ENCODE measurements at places on chromosomes 5 and 9. TPM values are rescaled to one million over a fixed set of nuclear protein-coding genes. Genes with fewer than 3 reads are reported as not detected.
A peak's percentile ranks its signal among the peaks of the same experiment; 100 is the strongest.

DNA sequence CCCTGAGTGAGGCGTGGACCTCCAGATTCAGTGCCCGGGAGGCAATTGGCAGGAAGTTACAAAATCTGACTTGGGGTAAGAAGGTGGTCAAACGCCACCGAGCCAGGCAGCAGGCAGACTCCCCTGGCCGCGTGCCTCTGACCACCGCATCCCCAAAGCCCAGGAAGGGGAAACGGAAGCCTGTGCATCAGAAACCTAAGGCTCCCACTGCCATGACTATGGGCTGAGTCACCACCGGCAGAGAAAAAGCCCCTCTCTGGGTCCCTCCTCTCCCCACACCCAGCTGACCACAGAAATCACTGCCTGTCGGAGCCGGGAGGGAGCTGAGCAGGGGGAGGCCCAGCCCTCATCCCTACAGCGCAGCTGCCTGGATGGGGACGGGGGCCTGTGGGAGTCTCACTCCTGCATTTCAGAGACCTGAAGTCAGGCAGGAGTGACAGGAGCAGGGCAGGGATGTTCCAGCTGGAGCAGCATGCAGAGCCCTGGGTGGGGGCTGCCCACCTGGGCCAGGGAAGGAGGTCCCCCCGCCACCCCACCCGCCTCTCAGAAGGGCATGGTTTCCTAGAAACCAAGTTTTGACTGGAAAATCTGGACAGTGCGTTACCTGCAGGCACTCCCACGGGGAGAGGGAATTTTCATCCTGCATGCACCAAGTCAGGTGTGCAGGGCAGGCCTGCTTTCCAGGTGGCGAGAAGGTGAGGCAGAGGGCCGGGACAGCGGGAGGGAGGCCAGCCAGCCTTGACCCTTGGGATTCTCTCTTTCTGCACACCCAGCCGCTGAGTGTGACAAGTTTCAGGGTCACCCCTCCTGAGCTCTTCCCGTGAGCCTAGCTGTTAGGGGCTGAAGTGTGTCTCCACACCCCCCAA is 68.2 kb downstream of the LRSAM1 start:
- no peak for DNase-seq

GRCh38 chr5:108661590-108662219 is 86.0 kb upstream of the FER start:
- DNase-seq, result no peak

DNA sequence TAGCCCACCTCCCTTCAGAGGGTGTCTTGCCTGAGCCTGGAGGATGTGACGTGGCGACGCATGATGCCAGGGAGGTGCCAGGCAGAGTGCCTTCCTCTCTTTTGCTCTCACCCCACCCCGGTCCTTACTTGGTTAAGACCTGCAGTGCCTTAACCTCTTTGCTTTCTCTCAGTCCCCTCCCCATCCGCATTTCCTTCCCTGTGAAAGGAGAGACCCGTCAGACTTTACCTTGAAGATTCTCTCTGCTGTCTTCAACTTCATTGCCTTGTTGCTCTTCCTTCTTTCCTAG is 52.0 kb upstream of the NCS1 start:
- no peak for DNase-seq

GRCh38 chr5:138789771-138790242 is 36.6 kb downstream of the CTNNA1 start:
- DNase-seq, result no peak

SPINK14 gene
- not detected for total RNA-seq

ST6GALNAC6 gene
- 60.7 TPM for total RNA-seq

DNA sequence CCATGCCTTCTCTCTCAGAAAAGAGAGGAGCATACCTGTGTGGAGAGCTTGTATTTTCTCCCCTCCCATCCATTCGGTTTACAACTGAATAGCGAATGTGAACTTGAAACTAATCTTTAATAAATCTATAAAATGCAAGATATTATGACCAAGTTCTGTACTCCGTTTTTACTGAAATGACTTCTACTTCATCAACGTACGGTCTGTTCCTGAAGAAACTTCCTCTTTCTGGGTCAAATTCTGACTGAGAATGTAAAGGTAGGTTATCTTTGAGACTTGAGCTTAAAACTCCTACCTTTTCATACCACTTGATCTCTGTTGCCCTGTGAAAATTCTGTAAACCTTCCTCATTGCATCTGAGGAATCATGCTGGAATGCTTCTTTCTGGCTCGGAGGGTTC is 4.2 kb upstream of the CTNNAL1 start:
- DNase-seq, result no peak

CERCAM gene
- total RNA-seq, result 9.3 TPM

DNA sequence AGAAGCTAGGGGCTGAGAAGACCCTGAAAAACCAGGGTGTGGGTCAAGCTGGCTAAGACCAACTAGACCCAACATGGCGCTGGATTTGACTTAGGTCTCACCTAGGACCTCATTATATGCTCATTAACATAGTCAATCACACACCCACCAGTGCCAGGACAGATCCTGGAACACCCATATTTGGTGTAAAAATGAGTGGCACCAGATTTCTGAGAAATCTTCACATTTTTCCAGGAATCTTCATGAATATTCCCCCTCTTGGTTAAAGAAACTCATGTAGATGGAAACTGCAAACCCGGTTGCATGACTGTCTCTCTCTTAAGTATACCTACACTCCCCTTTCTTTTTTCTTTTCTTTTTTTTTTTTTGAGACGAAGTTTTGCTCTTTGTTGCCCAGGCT is 17.9 kb upstream of the RAB14 start:
- no peak for DNase-seq

PALM2AKAP2 gene
- total RNA-seq, result 0.57 TPM

FYB1 gene
- 66.4 TPM for total RNA-seq

PLPPR1 gene
- total RNA-seq, result not detected

DNA sequence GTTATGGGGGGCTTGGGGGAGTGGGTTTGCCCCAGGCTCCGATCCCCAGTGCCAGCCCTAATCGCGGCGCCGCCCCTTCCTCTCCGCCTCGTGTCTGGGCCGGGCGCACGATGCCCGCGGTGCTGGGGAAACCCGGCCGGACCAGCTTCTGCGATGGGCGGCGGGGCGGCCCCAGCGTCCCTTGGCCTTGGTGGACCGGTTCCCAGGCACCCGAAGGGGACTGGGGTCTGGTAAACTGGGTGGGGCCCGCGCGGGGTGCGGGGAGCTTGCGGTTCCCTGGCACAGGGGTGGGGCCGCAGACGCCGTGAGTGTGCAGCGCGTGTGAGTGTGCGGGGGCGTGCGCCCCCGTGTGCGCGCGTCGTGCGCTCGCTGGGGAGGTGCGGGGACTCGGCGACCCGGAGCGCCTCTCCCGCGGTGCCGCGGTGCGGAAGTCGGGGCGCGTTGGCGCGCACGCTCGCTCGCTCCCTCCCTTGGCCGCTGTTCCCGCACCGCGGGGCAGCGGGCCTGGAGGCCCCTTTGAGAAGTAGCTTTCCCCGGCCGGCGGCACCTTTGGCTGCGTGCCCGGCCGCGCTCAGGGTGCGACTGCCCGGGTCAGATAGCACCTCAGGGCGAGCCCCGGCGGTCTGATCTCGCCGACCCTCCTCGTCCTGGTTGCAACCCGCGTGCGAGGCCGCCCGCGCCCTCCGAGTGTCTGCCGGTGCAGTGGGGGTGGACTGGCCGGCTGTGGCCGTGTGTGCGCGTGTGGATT is 568 bp downstream of the MACIR start:
- DNase-seq, result peak; percentile 66

GRCh38 chr9:24439456-24439855 is 106.2 kb downstream of the IZUMO3 start:
- DNase-seq, result no peak

DNA sequence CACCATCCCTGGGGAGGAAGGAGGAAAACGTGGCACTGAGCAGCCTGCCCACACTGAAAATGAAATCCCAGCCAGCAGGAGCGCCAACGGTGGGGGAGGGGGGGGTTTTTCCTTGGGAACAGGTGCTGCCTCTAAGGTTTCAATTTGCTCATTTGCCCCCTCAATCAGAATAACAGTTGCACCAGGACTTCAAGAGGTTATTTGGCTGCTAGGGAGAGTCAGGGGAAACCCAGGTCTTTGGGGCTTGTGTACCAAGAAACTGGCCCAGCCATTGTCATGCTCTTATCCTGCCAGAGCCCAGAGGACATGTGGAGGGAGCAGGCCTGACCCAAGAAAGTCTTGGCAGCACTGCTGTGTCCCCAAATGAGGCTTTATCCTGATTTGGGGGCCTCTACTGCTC is 66.5 kb downstream of the NDFIP1 start:
- no peak for DNase-seq

DNA sequence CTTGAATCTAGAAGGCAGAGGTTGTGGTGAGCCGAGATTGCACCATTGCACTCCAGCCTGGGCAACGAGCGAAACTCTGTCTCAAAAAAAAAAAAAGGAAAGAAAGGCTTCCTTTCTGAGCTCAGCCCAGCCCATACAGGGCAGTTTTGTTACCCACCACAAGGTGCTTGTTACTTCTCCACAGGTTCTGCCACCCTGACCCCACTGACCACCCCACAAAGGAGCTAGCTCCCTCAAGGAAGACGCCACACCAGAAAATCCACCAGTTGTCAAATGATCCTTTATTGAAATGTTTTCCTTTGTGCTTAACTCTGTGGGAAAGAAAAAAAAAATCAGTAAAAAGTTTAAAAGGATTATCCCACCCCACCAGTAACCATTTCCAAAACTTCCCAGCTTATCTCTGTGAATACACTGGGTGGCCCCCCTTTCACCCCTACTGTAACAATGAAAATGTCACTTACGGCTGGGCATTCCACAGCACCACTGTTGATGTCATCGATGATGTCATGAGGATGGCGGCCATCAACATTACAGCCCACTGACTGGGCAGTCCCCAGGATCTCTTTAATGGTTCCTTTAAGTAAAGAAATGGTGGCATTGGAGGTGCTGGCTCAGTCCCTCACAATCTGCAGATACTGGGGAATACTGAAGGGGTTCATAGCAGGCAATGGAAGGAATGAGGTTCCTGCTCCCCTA is 3.6 kb downstream of the RPL12 start:
- DNase-seq, result no peak

GRCh38 chr5:98425640-98426039 is 347.8 kb upstream of the RGMB start:
- no peak for DNase-seq

DNA sequence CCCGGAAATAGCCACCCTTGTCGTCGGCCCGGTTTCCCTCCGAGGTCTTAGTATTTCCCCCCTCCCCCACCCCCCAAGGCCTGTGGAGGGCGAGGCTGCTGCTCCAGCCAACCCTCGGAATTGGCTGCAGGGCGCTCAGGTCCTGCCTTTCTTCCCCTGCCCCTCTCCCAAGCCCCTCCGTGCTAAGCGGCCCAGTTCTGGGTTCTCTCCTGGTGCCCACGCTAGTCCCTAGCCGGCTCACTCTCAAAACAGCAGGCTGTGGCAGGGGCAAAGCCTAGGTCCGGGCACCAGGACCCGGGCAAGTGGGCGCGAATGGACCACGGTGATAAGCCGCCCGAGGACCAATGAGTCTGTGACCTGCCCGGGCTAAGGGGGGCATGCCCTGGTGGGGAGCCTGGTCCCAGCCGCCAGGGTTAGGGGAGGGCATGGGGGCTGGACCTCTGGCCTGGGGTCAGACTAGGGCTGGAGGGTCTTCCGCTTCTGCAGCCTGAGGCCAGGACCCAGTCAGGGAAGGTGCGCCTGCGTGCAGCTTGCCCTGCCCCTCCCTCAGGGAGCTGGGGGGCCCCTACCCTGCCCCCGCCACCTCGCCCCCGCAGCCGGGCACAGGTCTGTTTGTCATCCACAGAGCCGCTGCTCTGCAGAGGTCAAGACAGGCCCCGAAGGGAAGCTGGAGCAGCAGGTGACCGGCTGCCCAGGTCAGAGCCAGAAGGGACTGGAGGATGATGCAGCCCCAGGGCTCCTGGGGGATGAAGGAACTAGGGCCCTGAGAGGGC is 5.0 kb upstream of the IRX4 start:
- DNase-seq, result no peak

DNA sequence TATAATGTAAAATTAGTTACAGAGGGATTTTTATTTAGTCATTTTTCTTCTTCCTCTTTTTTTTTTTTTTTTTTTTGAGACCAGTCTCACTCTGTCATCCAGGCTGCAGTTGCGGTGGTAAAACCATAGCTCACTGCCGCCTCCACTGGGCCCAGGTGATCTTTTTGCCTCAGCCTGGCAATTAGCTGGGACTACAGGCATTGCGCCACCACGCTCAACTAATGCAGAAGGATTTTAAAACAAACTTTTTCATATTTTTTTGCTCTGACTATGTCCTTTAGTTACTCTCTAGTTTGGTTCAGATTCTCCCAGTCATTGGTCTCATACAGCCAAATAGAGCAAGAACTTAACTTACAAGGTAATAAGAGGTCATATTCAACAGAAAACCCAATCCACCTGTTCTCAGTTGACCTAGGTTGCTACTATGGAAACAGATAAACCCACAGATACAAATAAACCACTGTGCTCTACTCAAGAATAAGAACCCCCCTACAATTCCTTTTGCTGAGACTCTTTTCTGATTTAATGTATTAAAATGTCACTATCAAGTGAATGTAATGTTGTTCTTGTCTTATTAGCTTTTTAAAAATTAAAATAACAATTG is 50.1 kb upstream of the TTC39B start:
- DNase-seq, result peak; percentile 34

- no peak for DNase-seq
These were observed 255.9 kb upstream of the ST8SIA4 start for GRCh38 chr5:101159006-101159405.

DNA sequence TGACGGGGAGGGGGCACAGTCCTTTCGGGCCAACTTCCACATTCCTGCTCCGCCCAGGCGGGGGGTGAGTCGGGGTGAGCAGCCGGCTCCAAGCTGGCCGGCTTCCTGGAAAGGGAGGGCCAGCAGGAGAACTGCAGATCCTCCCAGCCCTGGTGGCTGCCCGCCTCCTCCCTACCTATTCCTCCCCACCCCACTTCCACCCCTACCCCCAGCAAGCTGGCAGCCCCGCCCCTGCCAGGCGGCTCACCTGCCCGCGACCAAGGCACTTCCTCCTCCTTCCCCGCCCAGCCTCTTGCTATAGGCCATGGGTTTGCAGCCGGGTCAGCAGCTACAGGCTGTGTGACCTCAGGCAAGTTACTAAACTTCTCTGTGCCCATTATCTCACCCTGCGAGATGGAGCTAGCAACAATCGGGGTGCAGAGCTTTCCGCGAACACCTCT is 5.6 kb upstream of the IRF1 start:
- DNase-seq, result peak; percentile 89

DNA sequence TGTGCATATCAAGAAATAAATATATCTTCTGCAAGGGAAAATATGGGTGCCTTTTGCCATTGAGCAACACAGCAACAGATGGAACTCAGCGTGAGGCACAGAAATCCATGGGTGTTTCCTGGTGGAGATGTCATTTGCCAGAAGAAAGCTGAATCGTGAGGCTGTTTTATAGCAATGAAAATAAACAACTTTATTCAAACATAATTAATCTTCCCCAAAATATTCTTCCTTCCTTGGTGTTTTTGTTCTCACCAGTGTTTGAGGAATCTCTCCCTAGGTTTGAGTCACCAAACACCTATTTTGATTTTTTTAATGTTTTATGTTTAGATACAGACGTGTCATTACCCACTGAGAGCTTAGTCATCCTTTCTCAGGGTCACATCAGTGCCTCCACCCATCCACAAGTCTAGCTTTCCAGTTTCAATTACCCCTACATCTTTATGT is 65.8 kb upstream of the PAPPA start:
- no peak for DNase-seq

LCN15 gene
- not detected for total RNA-seq

Measured in activated T-helper 2 cell treated with anti-CD3 and anti-CD28 coated beads, Interferon-gamma antibody, Interleukin-2, Interleukin-4, amounts not matched to agents 10 μg/mL and 5 μg/mL and 100 μg/mL, durations not matched to agents 14 hours and 24 hours and 36 hours (primary cell).